DMS79 treated with DMSO at 0.1 percent for 48 hours (cell line): ENCODE measurements at places on chromosomes 1 and 21.
A peak's percentile ranks its signal among the peaks of the same experiment; 100 is the strongest.

DNA sequence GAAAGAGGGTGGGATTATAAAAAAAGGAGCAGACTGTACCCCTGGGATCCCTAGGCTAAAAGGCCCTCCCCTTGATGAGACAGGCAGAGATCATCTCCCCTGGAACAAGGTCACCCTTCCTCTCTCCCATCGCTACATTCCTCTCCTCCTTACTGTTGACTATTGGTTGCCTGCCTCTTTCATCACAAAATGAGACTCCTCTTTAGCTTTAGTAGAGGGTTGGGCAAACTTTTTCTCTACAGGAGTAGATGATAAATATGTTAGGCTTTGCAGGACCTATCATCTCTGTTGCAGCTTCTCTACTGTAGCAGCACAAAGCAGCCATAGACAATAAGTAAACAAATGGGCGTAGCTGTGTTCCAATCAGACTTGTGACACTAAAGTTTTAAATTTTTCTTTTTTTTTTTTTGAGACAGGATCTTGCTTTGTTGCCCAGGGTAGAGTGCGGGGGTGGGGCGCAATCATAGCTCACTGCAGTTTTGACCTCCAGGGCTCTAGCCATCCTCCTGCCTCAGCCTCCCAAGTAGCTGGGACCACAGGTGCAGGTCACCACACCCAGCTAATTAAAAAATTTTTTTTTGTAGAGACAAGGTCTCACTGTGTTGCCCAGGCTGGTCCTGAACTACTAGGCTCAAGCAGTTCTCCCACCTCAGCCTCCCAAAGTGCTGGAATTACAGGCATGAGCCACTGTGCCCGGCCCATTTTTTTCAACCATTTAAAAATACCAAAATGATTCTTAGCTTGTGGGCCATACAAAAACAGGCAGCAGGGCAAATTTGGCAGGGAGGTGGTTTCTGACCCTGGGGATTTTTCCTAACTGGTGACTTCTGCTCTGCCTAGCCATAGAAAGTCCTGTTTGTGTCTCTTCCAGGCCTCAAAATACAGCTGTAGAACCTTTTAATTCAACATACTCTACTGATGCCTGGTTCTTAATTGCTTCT is 15.1 kb downstream of the MCL1 start:
- DNase-seq = no peak

DNA sequence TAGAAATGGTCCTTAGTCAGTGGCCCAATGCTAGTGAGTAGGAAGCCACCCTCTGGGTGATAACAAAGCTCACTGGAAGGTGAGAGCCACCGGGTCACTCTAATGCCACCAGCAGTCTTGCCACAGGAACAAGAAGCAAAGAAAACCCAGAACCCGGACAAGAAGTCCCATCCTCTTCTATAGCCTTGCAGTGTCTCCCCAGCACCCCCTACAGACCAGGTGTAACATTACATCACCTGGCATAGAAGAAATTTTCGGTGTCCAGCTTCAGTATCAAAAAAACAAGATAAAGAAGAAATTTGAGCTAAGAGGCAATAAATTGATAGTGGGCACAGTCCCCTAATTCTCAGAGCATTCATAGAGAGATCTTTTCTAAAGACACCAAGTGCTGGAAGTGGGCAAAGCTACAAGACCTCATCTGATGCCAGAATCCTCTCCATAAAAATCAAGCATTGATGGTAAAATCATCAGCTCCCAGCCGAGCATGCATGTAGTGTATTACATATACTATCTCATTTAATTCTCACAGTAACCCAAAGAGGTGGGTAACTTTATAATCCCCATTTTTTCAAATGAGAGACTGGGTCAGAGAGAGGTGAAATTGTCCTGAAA is 491.0 kb downstream of the MATN1 start:
- no peak for DNase-seq

- DNase-seq = no peak
Observed at GRCh38 chr1:115059316-115059715, 29.7 kb downstream of the TSHB start.

- peak; percentile 91 for DNase-seq
Observed at GRCh38 chr1:164611754-164612642, 53.0 kb downstream of the PBX1 start.

DNA sequence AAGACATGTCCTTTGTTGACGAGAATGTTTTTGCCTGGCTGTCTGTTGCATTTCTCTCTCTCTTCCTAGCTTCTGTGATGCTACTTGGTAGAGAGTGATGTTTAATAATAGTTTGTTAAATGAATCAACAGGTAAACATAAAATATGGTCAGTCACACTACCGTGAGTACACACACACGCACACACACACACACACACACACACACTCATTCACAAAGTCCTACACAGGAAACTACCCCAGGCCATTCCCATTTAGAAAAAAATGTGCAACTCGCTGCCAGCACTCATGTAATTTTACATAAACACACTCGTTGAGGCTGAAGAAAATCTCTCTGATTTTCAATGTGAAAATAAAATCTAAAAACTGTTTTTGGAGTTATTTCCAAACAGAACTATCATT is 38.7 kb downstream of the RUNX1 start:
- DNase-seq = no peak

DNA sequence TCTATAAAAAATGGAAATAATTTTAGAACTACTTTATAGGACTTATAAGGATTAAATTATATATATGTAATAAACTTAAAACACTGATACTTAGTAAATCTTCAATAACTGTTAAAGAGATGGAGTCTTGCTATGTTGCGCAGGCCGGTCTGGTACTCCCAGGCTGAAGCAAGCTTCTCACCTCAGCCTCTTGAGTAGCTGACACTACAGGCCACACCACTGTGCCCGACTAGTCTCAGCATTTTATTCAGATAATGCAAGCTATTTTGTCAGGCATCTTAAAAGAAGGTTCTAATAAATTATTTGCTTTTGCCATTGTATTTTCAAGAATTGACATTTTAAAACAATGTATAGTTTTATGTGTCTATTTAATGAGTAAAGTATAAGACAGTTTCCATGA is 20.8 kb downstream of the CNST start:
- no peak for DNase-seq

DNA sequence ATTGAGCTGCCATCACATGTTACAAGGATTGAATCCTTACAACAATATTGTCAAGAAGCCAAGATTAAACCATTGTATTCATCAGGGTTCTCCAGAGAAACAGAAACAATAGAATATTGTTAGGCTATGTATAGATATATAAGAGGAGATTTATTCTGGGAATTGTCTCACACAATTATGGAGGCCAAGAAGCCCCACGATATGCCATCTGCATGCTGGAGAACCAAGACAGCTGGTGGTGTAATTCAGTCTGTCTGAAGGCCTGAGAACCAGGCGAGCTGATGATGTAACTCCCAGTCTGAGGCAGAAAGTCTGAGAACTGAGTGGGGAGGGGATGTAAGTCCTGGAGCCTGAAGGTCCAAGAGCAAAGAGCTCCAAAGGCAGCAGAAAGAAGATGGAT is 14.5 kb upstream of the TTF2 start:
- DNase-seq = no peak
